Osteocyte (in vitro differentiated cells): ENCODE measurements at places on chromosomes 3 and 15.

DNA sequence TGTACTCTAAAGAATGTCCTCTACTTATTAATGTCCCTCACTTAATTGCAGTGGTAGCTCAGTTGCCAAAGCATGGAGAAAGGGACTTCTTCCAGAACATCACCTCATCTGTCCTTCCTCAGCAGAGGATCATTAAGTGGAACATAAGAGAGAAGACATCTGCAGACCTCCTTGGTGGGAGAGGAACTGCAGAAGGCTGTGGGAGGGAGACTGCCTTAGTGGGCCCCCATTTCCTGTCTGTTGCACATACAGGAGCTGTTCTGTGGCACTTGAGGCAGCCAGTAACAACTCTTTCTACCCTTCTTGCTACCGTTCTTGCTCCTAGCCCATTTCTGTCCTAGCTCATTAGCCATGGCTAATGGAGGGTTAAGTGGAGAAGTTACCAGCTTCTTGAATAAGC lies 33.6 kb downstream of the HPS3 start:
- no peak for DNase-seq

DNA sequence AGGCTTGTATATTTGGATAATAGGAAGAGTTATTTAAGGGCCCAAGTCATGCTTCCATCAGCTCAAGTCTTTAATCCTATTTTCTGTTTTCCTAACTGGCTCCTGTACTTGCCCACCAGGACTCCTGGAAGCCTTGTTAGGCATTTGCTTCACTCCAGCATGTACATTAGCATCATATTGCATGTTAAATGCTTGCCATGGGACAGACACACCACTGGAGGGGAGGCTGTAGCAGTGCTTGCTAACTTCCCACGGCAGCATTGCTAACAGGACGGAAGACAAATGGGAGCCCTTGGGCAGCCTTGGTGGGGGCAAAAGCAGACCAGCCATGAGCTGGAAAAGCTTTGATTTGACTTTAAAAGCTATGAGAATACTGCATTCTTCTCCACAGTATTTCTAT lies 6.1 kb downstream of the TMOD2 start:
- DNase-seq: no peak

DNA sequence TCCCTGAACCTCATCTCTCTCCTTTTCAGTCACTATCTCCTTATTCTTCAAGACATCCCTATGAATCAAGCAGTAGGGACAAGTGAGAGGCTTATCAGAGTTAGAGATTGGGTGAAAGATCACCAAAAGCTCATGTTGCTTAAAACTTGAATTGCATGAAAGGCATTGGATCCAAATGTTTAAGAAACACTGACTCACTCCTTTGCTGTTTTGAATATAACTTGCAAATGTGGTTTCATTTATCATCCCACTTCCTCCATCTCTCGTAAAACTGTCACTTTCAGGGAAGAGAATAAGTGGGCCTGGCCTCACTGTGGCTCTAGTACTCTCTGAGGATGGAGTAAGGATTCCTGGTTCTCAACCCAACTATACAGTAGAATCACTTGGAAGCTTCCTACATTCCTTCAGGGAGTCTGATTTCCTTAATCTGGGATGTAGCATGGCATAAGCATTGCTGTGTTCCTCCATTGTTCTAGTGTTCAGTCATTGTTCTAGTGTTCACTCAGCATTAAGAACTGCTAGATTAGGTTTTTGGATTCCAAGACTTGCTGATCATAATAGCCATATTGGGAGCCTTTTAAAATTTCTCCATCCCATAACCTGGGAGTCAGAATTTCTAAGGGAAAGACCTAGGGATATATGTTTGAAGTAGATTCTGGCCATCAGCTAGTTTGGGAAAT lies 171.8 kb downstream of the TMEM108 start:
- DNase-seq: no peak

DNA sequence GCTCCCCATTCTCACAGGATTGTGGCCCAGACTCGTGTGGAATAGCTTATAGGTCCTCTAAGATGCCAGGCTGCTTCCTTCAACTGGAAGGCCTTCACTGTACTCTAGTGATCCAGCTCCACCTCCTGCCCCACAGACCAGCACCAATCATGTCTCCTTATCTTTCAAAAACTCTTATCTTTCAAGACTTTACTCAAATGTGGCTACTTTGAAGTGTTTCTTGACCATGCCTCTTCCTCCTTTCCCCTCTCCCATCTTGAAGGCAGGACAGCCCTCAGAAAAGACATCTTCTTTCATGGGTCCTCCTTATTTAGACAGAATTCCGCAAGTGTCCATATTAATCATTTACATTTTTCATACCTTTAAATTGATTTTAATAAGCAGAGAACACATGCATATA lies 142.3 kb downstream of the CHST2 start:
- no peak for DNase-seq

- no peak for DNase-seq
Measured at GRCh38 chr15:93088981-93089726, at the start of gene RGMA. RGMA (minus strand) TSS chr15:93089211; CDS start chr15:93088932, 279 bp downstream.

DNA sequence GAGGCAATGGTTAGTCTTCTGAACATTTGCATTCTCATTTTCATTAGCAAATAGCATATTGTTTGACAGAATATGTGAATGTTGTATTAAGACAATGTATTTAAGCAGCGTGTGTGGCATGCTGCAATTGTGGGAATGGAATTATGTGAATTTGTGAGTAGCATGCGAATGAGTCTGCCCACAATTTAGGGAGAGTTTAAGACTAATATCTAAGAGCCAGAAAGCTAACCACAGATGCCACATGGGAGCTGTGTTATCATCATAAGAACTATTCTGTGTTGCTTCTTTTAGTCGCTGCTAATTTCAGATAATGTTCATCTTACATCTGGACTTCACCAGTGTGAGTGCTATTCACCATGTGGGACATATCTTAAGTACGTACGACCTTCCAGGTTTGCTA lies 494.5 kb downstream of the RBMS3 start:
- no peak for DNase-seq

DNA sequence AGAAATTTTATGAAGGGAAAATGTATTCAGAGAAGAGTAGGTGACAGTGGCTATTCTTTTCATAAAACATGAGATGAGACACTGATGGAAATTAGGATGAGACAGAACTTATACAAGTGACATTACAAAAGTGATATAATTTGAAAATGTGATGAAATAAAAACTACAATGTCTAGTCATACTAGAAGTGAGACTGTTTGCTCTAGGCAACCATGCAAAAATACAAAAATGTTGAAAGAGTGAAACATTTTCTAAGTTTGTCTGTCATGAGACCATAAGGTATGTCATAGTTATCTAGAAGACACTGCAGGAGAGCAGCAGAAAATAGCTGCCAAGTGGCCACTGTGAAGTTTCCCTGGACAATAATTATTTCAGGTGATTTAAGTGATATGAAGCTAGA lies 459.5 kb downstream of the DIPK2A start:
- no peak for DNase-seq

GRCh38 chr15:36601497-36601932 lies 22.1 kb downstream of the CDIN1 start:
- no peak for DNase-seq

- DNase-seq: no peak
Measured at GRCh38 chr3:53023072-53023823, 22.6 kb downstream of the SFMBT1 start.

GRCh38 chr3:114402838-114403237 lies 109.0 kb downstream of the TIGIT start:
- DNase-seq: no peak

GRCh38 chr3:105869531-105869833 lies 670 bp upstream of the CBLB start:
- no peak for DNase-seq

- DNase-seq: no peak
Measured at GRCh38 chr15:69554279-69554961, 101.8 kb downstream of the RPLP1 start.
